ENCODE measurements at places on chromosomes 3 and 15.

DNA sequence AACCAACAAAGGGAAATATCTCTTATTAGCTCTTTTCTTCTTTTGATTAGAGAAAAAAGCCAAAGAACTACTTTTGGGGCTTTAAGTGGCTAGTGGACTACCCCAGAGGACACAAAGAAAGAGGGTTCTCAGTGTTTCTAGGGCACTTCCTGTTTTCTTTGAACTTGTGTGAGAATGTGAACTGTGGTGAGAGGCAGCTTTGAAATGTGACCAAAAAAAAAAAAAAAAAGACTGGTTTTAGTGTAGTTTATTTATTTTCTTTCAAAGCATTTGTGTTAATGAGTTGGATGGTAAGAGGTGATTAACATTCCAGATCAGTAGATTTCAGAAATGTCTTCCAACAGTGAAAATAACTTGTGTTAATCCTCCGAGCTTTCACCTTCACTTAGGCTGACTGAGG, 32.4 kb downstream of the SELENOT start:
- no peak for DNase-seq

GRCh38 chr3:133799794-133800585, 5.6 kb upstream of the SRPRB start:
- DNase-seq = no peak

DNA sequence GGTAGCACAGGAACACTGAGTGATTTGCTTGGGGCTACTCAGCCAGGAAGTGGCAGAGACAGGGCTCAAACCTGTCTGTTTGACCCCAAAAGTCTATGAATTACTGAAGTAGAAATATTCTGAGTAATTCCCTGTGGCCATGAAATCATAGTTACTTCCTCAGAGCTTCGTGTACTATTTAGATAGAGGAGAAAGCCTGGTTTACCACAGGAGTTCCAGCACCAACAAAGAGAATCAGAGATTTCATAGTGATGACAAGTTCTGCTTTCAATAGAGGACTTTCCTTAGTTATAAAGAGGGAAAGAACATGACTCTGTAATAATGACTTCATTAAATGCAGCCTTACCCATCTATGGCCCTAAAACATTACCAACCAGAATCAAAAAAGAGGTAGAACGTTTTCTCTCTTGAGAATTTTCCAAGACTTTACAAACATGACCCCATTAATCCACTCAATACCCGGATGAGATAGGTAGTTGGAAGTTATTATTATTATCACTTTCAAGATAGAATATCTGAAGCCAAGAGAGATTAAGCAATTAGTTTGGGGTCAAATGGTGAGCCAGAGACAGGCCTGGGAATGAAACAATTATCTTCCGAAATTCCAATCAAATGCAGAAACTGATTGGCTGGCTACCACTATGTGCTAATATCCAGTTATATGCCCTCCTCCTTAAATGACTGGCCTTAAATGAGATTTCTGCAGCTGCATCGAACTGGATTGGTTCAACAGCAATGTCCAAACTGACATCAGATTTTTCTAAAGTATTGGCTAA, 13.6 kb upstream of the WNT5A start:
- no peak for DNase-seq

DNA sequence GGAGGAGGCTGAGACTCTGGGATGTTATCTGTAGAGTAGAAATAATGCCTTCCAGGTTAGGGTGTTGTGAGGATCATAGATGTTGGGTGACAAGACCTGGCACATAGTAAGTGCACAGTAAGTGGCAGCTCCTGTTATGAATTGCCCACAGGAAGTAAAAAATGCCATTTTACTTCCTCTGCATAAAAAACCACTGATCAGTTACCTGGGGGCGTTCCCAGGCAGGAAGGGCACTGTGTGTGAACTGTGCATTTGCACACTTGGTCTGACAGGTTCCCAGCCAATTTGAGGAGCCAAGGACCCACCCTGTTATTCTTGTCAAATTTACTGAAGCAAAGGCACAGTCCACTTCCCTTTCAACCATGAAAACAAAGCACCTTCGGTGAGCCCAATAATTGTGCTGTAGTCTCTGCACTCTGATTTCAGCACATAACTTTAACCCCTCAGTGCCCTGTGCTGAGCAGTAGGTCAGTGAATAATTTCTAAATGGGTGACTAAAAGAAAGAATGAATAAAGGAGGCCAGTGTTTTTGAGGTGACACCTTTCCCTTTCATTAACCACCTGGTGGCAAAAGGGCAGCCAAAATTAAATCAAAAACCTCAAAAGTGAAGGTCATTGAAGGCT, 85.8 kb upstream of the ARHGEF3 start:
- no peak for DNase-seq

- DNase-seq = no peak
Observed at GRCh38 chr3:16362770-16363169, 97.8 kb downstream of the OXNAD1 start.

DNA sequence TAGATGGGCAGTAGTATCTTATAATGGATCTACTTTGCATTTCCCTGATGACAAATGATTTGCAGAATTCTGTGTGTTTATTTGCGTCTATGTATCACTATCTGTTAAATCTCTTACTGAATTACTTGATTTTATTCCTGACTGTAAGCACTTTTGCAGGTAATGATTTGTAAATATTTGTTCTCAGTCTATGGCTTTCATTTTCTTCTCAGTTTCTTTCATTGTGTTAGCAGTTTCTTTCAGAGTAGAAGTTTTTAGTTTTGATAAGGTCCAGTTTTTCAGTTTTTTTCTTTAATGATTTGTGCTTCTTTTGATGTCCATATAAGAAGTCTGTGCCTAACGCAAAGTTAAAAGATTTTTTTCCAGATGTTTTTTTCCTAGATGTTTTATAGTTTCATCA, 12.9 kb downstream of the SLC25A36 start:
- no peak for DNase-seq

- DNase-seq = no peak
Observed at GRCh38 chr15:39888809-39889208, 31.3 kb downstream of the GPR176 start.

DNA sequence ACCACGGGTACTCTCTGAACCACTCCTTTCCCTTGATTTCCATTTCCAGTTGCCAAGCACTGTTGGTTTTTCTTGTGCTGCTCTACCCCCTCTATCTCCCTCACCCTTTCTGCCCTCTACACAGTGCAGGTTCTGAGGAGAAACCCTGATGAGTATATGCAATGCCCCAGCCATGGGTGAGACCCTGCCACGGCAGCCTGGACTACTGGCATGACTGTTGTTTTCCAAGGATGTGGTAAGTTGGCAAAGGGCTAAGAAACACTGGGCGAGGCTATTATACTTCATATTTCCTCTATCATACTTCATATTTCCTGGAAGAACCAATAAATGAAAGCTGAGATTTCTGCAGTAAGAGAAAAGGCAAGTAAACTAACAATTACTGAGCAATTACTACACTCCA, 27.9 kb downstream of the CHAC1 start:
- DNase-seq = no peak

DNA sequence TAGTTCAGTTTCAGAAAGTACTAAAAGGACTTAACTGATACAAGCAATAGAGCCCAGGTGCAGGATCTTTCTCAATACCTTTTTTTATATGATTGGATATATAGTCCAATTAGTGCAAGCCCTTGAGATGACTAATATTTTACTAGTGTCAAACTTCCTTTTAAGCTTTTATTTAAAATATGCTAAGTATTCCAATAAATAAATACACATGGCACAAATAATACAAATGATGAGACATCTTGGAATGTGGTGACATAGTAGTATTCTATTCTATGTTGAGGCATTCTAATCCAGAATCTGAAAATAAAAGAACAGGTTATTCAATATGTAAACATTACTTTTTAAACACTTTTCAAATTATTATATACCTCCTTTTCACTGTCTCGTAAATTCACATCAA, 670.0 kb downstream of the SI start:
- DNase-seq = no peak

All from NCI-H187 (cell line).